Fibroblast of upper back skin (primary cell): ENCODE measurements at places on chromosomes 12 and 14.

GRCh38 chr12:26701604-26702215, 131.3 kb downstream of the ITPR2 start:
- DNase-seq, result peak; percentile 61

GRCh38 chr14:105455766-105456660, 18.6 kb upstream of the CRIP2 start:
- no peak for DNase-seq

GRCh38 chr14:75125617-75126016, 1.2 kb downstream of the NEK9 start:
- peak; percentile 57 for DNase-seq

- DNase-seq, result peak; percentile 86
Measured at GRCh38 chr14:68975667-68976066, 3.4 kb downstream of the ACTN1 start.

- peak; percentile 55 for DNase-seq
Measured at GRCh38 chr14:23727566-23728335, 91.6 kb downstream of the DHRS2 start.

DNA sequence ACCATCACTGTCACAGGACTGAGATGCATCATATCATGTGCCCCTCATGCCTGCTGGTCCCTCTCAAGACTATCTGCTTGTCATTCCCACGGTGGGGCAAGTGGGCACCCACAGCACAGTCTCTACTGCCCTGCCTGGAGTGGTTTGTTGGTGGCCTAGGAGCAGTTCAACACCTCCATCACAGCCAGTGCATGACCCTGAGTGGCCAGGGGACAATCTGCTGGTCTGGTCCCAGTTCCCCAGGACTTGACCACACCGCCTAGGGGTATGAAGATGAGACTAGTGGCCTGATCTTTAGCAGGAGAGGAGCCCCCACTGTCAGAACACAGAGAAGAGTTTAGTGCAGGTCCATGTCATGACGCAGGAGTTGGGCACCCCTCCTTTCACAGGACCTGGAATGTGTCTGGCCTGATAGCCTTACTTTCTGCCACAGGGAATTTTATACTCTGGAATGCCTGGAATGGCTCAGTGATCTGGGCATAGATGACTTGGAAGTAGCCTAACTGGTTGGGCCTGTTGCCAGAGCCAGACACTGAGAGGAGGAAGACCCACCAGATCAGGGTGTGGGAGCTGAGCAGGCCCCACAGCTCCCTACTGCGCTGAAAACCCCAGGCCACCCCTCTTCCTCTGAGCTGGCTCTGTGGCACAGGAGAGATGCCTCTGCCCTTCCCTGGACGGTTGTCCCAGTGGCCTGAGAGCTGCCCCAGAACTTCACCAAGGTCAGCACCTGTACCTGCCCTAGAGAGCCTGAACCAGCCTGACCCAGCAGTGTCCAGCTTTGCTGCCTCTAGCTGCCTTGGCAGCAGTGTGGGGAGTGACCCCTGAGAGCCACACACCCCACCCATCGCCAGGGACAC, 83.3 kb downstream of the PUS7L start:
- peak; percentile 35 for DNase-seq

DNA sequence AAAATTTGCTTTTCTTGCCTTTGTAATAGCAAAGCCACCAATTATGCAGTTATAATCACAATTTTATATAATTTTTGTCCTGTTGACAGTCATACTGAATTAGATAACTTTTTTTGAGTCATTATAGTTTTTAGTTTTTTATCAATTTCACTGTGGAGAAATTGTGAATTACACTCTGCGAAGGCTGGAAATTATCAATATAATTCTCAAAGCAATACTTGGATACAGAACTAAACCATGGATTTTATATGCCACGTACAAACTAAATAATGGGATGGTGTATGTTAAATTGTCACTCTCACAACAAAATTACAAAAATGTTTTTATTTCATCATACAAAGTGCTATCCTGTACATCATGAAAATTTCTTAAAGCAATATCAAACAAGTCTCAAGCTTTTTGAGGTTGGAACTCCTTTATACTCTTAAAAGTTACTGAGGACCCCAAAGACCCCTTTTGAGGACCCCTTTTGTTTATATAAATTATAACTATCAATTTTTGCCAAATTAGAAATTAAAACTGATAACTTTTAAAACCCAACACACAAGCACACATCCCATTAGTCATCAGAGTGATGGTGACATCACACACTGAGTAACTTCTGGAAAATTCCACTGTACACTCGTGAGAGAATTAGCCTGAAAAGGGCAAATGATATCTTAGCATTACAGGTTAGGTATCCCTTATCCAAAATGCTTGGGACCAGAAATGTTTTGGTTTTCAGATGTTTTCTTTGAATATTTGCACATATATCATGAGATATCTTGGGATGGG, 19.8 kb upstream of the AQP2 start:
- peak; percentile 53 for DNase-seq
